ENCODE measurements at places on chromosomes 6 and 20. TPM values are rescaled to one million over a fixed set of nuclear protein-coding genes. Genes with fewer than 3 reads are reported as not detected.

DNA sequence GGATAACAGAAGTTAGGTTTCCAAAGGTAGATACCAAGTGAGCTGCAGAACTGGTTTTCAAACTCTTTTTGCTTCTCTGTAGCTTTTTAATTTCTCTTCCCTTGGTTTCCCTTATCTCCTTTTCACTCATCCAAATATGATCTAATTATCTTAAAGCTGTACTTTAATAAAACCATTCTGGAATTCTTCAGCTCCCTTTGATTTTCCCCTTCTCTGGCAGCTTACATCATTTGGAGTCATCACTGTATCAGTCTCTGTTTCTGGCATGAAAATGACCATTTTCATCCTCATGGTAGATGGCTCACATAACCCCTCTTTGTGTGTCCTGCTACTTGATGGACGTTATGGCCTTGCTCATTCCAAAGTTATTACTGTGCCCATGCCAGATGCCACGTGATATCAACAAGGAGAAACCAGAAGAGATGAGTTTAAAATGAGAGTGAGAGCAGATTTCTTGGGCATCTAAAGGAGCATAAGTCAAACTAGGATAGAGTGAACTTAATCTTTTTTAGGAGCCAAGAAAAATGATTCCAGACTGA, 620.2 kb downstream of the QKI start:
- H3K4me3 ChIP-seq: no peak overlapping the region
- DNase-seq: no peak
- H3K4me1 ChIP-seq: no peaks in the 10 kb centered on the region
- no peak overlapping the region for H3K27ac ChIP-seq
- no peaks in the 10 kb centered on the region for H3K27me3 ChIP-seq

GRCh38 chr20:1014471-1014870, 12.4 kb upstream of the RSPO4 start:
- no peak overlapping the region for H3K27ac ChIP-seq
- H3K4me3 ChIP-seq: no peak overlapping the region
- H3K4me1 ChIP-seq: no peaks in the 10 kb centered on the region
- H3K27me3 ChIP-seq: peaks cover 3% of the 10 kb centered on the region
- H3K36me3 ChIP-seq: no peaks in the 10 kb centered on the region

DNA sequence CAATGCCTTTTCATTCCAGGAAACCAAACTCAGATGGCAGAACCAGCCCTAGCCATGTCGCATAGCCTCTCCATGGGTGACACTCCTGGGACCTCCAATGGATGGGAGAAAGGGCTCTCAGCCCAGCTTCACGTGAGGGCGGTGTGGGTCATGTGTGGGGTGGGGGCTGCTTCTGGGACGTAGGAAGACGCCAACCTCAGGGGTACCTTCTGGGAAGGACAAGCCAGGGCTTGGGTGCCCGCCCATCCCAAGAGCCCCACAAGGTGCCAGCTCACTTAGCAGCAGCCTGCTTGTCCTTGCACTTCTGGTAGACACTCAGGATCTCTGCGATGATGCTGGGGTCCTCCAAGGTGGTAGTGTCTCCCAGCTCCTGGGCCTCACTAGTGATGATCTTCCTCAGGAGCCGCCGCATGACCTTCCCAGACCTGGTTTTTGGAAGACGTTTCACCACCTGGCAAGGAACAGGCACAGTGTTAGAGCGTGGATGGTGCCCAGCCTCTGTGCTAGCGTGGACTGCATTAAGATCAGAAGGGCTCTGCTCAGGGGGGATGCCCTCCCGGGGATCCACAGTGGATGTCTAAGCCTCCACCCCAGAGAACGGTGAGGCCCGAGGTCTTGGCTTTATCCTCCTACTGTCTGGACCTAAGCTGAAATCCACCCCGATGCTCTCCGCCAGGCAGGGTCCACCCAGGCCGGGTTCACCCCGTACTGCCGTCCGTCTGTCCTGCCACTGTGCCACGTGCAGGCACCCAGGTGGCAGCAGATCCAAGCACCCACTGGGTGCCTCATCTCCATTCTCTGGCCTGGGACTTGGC, 15.1 kb upstream of the APMAP start:
- H3K27me3 ChIP-seq: no peaks in the 10 kb centered on the region
- no peak for DNase-seq
- H3K27ac ChIP-seq: no peak overlapping the region
- H3K36me3 ChIP-seq: peaks cover 82% of the 10 kb centered on the region

GRCh38 chr6:105431226-105431625, 28.3 kb upstream of the PREP start:
- no peak overlapping the region for H3K4me3 ChIP-seq
- no peaks in the 10 kb centered on the region for H3K36me3 ChIP-seq
- no peaks in the 10 kb centered on the region for H3K27me3 ChIP-seq
- peaks cover 24% of the 10 kb centered on the region for H3K4me1 ChIP-seq

GRCh38 chr6:7004581-7005297, 103.0 kb upstream of the RREB1 start:
- H3K36me3 ChIP-seq: no peaks in the 10 kb centered on the region
- no peak overlapping the region for H3K4me3 ChIP-seq
- no peak overlapping the region for H3K27ac ChIP-seq
- H3K4me1 ChIP-seq: no peaks in the 10 kb centered on the region
- no peak for DNase-seq
- no peaks in the 10 kb centered on the region for H3K27me3 ChIP-seq

- no peak overlapping the region for H3K4me3 ChIP-seq
- no peak overlapping the region for H3K27ac ChIP-seq
- no peaks in the 10 kb centered on the region for H3K27me3 ChIP-seq
- no peak for DNase-seq
- H3K36me3 ChIP-seq: no peaks in the 10 kb centered on the region
- no peaks in the 10 kb centered on the region for H3K4me1 ChIP-seq
These were observed 43.8 kb upstream of the KIF13A start for GRCh38 chr6:18031189-18031588.

DNA sequence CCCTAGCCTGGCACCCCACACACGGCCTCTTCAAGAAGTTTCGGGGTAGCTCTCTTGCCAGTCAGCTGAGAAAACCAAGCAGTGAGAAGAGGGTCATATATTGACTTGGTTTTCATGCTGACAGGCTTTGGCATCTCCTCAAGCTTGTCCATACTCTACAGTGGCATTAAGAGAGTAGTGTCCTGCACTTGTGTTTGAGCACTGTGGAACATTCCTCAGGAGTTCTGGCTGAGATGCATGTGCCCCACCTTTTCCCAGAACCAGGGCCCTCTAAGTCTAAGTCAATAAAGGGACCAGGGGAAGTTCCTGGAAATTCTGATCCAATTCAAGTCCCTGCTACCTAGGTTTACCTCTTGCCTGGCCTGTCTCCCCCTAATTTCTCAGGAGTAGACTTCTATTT, 544.1 kb upstream of the FLRT3 start:
- H3K4me3 ChIP-seq: no peak overlapping the region
- DNase-seq: no peak
- peaks cover 18% of the 10 kb centered on the region for H3K4me1 ChIP-seq
- H3K27me3 ChIP-seq: no peaks in the 10 kb centered on the region
- no peaks in the 10 kb centered on the region for H3K36me3 ChIP-seq
- H3K27ac ChIP-seq: no peak overlapping the region

DNA sequence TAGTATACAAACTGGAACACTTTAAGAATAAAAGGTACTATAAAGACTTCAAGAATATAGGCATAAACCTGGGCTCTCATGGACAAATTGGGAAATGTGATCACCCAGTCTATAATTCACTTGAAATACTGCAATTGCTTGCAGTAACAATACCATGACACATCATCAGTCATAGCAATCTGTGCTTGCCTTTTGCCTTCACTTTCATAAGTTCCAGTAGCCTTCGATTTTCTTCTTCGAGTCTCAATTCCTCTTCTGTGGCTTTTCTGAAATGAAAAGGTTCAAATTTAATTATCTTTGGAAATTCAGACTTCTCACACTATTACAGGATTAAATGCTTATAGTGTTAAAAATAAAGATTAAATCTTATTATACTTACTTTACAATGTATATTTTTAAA, 96.3 kb upstream of the ZBTB24 start:
- no peaks in the 10 kb centered on the region for H3K36me3 ChIP-seq
- no peak overlapping the region for H3K27ac ChIP-seq
- DNase-seq: no peak
- H3K4me1 ChIP-seq: no peaks in the 10 kb centered on the region

DNA sequence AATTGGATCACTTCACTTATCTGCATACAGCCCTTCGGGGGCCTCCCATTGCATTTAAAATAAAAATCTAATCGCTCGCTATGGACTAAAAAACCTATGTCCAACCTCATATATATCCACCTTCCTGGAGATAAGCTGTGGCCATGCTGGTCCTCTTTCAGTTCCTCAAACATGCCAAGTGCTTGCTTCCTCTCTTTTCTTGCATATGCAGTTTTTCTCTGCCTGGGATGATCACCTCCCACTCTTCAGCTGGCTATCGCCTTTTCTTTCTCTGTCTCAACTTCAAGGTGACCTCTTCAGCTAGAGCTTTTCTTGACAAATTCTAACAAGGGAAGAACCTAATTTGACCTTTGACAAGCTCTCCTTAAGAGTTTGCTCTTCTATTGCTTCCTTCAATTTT, 5.6 kb upstream of the TFB1M start:
- no peak overlapping the region for H3K27ac ChIP-seq
- H3K27me3 ChIP-seq: no peaks in the 10 kb centered on the region
- H3K36me3 ChIP-seq: no peaks in the 10 kb centered on the region
- peaks cover 3% of the 10 kb centered on the region for H3K4me1 ChIP-seq
- no peak overlapping the region for H3K4me3 ChIP-seq

DNA sequence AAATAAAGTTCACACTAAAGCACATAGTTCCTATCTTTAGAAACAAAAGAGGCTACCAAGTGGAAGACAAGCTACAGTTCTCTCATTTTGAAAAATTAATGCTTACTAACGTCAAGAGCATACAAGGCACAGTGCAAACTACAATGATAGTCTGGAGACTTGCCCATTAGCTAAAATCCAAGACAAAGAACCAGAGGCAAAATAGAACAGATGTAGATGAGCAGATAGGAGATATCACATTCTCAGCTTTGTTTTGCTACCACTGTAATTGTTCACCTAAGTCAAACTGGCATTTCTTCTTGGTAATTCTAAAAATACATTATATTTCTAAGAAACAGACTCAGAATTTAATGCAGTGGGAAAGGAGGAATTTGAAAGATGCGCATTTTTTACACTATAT, 5.2 kb downstream of the TMEM30A start:
- DNase-seq: no peak
- no peak overlapping the region for H3K27ac ChIP-seq
- no peaks in the 10 kb centered on the region for H3K27me3 ChIP-seq
- peaks cover 7% of the 10 kb centered on the region for H3K4me1 ChIP-seq
- H3K4me3 ChIP-seq: no peak overlapping the region

GRCh38 chr20:38127920-38128528, 37.0 kb downstream of the TGM2 start:
- H3K4me1 ChIP-seq: peaks cover 4% of the 10 kb centered on the region
- H3K4me3 ChIP-seq: no peak overlapping the region
- no peak for DNase-seq
- H3K27me3 ChIP-seq: no peaks in the 10 kb centered on the region
- H3K27ac ChIP-seq: no peak overlapping the region

GRCh38 chr6:162899148-162899547, 171.4 kb downstream of the PACRG start:
- no peak for DNase-seq
- no peaks in the 10 kb centered on the region for H3K4me1 ChIP-seq
- no peak overlapping the region for H3K4me3 ChIP-seq
- no peaks in the 10 kb centered on the region for H3K27me3 ChIP-seq
- no peak overlapping the region for H3K27ac ChIP-seq

DNA sequence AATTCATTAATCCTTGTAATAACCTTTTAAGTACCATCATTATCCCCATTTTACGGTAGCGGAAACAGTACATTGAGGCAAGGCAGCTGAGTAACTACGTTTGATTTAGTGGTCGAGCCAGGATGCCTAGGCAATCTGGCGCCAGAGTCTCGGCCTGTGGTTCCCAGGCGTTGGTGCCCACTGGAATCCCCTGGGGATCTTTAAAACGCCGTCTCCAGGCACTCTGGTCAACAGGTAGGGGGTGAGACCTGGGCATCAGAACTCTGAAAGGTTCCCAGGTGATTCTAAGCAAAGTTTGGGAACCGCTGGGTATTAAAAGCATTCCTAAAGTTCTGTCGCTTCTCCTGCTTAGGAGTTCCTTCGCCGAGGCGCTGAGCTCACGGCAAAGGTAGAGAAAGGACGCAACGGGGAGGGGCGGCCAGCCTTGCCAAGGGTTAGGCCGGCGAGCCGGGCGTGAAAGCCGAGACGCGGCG, 939 bp downstream of the DTNBP1 start:
- peak overlapping the region; percentile 85 for H3K4me3 ChIP-seq
- no peak for DNase-seq
- no peaks in the 10 kb centered on the region for H3K27me3 ChIP-seq

GRCh38 chr6:16521528-16521927, 239.7 kb downstream of the ATXN1 start:
- H3K27ac ChIP-seq: no peak overlapping the region
- no peak overlapping the region for H3K4me3 ChIP-seq
- H3K36me3 ChIP-seq: peaks cover 15% of the 10 kb centered on the region
- DNase-seq: no peak

GRCh38 chr6:85923013-85923430, 280.3 kb upstream of the SYNCRIP start:
- no peaks in the 10 kb centered on the region for H3K36me3 ChIP-seq
- no peaks in the 10 kb centered on the region for H3K27me3 ChIP-seq
- no peaks in the 10 kb centered on the region for H3K4me1 ChIP-seq
- H3K27ac ChIP-seq: no peak overlapping the region
- no peak overlapping the region for H3K4me3 ChIP-seq

DNA sequence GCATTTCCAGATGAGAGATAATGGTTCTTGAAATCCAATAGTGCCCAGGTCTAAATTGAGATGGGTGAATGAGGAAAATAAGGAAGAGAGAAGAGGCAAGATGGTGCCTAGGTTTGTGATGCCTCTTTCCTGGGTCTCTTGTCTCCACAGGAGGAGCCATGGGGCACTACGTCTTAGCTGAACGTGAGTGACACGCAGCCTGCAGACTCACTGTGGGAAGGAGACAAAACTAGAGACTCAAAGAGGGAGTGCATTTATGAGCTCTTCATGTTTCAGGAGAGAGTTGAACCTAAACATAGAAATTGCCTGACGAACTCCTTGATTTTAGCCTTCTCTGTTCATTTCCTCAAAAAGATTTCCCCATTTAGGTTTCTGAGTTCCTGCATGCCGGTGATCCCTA, 6.8 kb downstream of the HFE start:
- H3K36me3 ChIP-seq: peaks cover 3% of the 10 kb centered on the region
- no peaks in the 10 kb centered on the region for H3K27me3 ChIP-seq
- no peak for DNase-seq
- H3K4me1 ChIP-seq: peaks cover 3% of the 10 kb centered on the region
- no peak overlapping the region for H3K4me3 ChIP-seq

GRCh38 chr6:159023893-159024292, 20.9 kb downstream of the TAGAP start:
- H3K27ac ChIP-seq: no peak overlapping the region
- no peak for DNase-seq
- no peaks in the 10 kb centered on the region for H3K4me1 ChIP-seq
- no peaks in the 10 kb centered on the region for H3K36me3 ChIP-seq

GRCh38 chr6:3236005-3236404, 8.6 kb upstream of the TUBB2B start:
- no peaks in the 10 kb centered on the region for H3K36me3 ChIP-seq
- H3K27me3 ChIP-seq: peaks cover 28% of the 10 kb centered on the region
- no peak overlapping the region for H3K4me3 ChIP-seq
- H3K27ac ChIP-seq: no peak overlapping the region

GRCh38 chr6:45420083-45420908, 42.6 kb upstream of the SUPT3H start:
- no peaks in the 10 kb centered on the region for H3K36me3 ChIP-seq
- peaks cover 23% of the 10 kb centered on the region for H3K4me1 ChIP-seq
- no peak for DNase-seq
- peak overlapping the region; percentile 11 for H3K4me3 ChIP-seq
- H3K27me3 ChIP-seq: peaks cover 76% of the 10 kb centered on the region
- no peak overlapping the region for H3K27ac ChIP-seq

The HAO1 gene
- not detected for polyA plus RNA-seq

The MCHR2 gene
- 0.04 TPM for polyA plus RNA-seq

The PNLDC1 gene
- 0.16 TPM for polyA plus RNA-seq

The SIRPB2 gene
- polyA plus RNA-seq: 1.4 TPM

The RWDD2A gene
- polyA plus RNA-seq: 5.2 TPM

The MMP24OS gene
- 43.8 TPM for polyA plus RNA-seq

The SHLD1 gene
- polyA plus RNA-seq: 14.6 TPM

Measured in large intestine (tissue), 12 donors.